ENCODE measurements at places on chromosomes 5 and 9. TPM values are rescaled to one million over a fixed set of nuclear protein-coding genes. Genes with fewer than 3 reads are reported as not detected.

The MAP1B gene
- polyA plus RNA-seq = 17.7 TPM

The GFI1B gene
- polyA plus RNA-seq = 1.0 TPM

The WNT8A gene
- polyA plus RNA-seq = 0.19 TPM

The DBH gene
- 1.6 TPM for polyA plus RNA-seq

The FAM120A gene
- 83.0 TPM for polyA plus RNA-seq

The PRUNE2 gene
- polyA plus RNA-seq = 10.9 TPM

The CCNI2 gene
- 3.8 TPM for polyA plus RNA-seq

The ESM1 gene
- polyA plus RNA-seq = 11.2 TPM

The NPR3 gene
- polyA plus RNA-seq = 31.2 TPM

The C9orf40 gene
- polyA plus RNA-seq = 5.5 TPM

The IL6ST gene
- polyA plus RNA-seq = 157 TPM

DNA sequence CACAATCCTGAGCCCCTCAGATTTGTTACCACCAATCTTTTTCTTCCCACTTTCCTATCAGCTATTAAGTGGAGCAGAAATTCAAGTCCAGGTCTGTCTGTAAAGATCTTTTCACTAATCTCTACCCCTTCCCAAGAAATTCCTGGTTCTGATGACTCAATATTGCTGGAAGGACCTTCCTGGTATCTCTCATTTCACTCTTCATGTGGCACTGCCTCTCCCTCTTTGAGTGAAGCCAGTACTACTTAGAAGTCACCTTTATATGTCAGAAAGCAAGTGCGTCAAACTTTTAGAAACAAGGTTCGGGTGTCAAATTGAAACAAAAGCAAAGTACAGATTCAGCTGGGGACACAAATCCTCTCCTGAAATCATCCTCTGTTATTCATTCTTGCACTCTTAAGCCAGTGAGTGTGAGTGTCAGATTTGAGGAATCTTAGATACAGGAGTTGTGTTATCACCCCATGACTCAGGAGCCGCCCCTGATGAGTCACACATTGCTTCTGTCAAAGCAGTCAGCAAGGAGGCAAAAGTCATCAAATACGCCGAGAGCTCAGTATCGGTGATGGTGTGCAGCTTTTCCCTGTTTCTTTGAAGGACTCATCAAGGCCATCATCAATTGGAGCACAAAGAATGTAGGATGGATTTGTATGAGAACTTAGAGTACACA is 313.0 kb downstream of the CETN3 start:
- DNase-seq = no peak

- DNase-seq = no peak
These were observed 265.9 kb upstream of the NR4A3 start for GRCh38 chr9:99555792-99556191.

DNA sequence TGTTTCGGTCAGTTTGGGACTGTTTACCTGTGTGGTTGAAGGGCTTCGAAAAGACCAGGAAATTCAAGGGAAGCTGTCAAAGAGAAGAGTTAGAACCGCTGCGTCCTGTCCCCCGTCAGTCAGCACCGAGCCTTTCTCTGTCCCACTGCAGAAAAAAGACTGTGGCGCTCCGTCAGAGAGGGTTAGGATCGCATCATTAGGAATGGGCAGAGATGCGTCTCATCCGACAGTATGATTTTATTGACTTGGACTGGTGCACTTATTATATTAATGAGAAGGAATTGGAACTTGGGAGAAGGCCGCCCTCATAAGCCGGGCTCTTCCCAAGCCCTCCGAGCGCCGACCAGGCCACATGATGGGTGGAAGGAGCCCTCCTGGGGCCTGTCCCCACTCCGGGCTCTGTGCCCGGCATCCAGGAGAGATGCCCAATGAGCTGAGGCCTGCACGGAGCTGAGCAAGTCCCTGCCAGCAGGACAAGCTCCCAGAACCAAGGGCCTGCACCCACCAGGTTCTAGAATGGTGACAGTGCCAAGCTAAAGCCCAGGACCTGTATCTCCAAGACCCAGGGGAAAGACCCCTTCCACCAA is 71.5 kb downstream of the NEK6 start:
- DNase-seq = no peak

GRCh38 chr5:159257629-159258283 is 5.3 kb upstream of the UBLCP1 start:
- no peak for DNase-seq

DNA sequence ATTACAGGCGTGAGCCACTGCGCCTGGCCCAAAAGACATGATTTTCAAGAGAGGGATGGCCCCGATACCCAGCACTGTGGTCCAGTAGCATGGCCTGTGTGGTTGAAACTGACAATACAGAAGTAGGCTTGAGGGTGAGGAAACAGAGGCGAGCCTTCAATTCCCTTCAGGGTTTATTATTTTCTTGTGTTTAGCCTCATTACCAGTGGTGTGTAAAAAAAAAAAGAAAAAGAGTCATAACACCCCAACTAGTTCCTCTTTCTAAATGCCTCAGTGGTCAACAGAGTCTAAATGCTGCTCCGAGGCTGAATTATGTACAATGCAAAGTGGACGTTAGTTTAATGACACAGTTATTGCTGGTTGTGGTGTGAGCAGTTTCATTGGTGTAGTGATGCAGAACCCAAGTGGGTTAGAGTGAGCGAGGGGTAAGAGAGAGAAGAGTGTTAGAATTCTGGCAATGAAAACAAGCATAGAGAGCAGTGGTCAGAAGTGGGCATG is 58.8 kb downstream of the SNX30 start:
- DNase-seq = no peak

- DNase-seq = no peak
These were observed 7.6 kb upstream of the KCNV2 start for GRCh38 chr9:2709645-2710101.

- no peak for DNase-seq
These were observed 100.4 kb upstream of the SEMA6A start for GRCh38 chr5:116674881-116675625.

GRCh38 chr9:111438541-111439235 is 45.5 kb downstream of the ECPAS start:
- no peak for DNase-seq

GRCh38 chr9:35960039-35960655 is 2.2 kb upstream of the OR2S2 start:
- no peak for DNase-seq

DNA sequence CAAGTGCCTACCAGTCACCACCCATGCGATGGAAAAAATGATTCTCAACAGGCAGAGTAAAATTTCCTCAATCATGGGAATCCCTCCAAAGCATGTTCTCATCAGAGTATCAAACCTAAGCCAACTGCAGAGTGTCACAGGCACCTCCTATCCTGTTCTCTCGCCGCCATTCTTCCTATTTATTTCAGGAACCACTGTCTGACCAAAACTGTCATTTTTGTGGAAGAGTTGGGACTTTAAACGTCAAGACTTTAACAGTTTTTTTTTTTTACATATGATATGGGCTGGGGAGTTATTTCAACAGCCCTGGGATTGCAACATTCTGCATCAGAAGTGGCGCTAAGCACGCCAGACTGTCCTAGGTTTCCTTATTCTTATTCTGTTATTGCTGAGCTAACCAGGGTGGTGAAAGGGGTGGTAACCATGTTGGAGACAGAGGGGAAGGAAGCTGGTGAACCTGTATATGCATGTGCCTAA is 29.5 kb downstream of the PFDN1 start:
- no peak for DNase-seq

DNA sequence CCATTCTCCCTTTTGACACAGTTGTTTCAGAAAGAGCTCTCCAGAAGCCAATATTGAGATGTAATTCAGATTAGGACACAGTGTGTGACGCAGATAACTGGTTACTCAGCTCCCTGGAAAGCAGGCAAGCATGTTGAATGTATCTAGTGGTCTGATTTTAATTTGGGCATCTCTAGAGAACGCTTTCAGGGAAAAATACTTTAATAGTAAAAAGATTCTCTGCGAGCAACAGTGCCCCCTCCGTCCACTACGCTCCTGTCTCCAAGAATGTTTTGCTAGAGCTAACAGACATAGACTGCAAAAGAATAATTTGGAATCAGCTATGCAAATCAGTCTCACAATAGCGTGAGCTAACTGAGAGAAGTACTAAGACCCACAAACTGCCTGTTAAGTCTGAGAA is 23.3 kb downstream of the CFAP90 start:
- DNase-seq = no peak

GRCh38 chr5:154755361-154756008 is at the start of gene LARP1:
LARP1 (plus strand) TSS chr5:154755377; CDS start chr5:154755758, 381 bp downstream.
- DNase-seq = peak; percentile 46

GRCh38 chr9:69622676-69623075 is 49.5 kb downstream of the APBA1 start:
- DNase-seq = no peak

DNA sequence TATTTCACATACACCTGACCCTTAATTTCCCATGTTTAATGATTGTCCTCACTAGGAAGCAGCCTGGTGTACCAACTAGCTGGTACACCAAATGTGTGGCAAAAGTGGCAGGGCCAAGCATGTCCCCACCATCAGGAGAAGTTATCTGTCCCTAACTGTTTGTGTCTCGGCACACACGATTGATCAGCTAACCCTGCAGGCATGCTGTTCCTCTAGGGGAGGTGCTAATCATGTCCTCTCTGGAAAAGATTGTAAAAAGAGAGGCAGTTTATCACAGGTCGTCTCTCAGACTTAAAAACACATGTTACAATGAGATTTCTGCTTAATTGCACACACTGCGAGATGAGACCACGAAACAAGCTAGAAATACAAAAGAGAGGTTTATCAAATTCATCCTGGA is 342.7 kb downstream of the DIRAS2 start:
- DNase-seq = no peak

- DNase-seq = no peak
These were observed 304.1 kb upstream of the PANK3 start for GRCh38 chr5:168883281-168883741.

DNA sequence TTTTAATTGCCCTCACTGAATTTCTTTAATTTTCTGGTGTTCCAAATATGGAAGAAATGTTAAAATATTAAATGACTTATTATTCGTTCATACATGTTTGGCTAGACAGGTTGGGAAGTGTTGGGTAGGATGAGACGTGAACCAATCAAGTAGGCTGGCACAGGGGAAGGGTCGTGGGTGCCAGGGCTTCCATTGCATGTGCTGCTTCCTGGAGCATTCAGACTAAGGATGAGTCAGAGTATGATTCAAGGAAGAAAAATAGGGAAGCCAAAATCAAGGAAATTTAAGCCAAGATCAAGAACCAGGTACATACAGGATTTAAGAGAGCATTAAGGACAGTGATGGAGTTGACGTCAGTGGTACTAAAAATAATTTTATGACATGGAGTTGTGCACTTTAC is 2068.0 kb downstream of the MAT2B start:
- DNase-seq = no peak

- DNase-seq = no peak
These were observed 65.6 kb downstream of the POU5F2 start for GRCh38 chr5:93675460-93676450.

- no peak for DNase-seq
These were observed 203.4 kb downstream of the MCTP1 start for GRCh38 chr5:95081500-95081960.

- DNase-seq = no peak
These were observed 120.5 kb upstream of the CDKN2B start for GRCh38 chr9:22129633-22130032.

- DNase-seq = peak; percentile 31
These were observed 974 bp downstream of the C9orf40 start for GRCh38 chr9:74951725-74952151.

- DNase-seq = no peak
These were observed 73.5 kb downstream of the BOD1 start for GRCh38 chr5:173542964-173543363.

DNA sequence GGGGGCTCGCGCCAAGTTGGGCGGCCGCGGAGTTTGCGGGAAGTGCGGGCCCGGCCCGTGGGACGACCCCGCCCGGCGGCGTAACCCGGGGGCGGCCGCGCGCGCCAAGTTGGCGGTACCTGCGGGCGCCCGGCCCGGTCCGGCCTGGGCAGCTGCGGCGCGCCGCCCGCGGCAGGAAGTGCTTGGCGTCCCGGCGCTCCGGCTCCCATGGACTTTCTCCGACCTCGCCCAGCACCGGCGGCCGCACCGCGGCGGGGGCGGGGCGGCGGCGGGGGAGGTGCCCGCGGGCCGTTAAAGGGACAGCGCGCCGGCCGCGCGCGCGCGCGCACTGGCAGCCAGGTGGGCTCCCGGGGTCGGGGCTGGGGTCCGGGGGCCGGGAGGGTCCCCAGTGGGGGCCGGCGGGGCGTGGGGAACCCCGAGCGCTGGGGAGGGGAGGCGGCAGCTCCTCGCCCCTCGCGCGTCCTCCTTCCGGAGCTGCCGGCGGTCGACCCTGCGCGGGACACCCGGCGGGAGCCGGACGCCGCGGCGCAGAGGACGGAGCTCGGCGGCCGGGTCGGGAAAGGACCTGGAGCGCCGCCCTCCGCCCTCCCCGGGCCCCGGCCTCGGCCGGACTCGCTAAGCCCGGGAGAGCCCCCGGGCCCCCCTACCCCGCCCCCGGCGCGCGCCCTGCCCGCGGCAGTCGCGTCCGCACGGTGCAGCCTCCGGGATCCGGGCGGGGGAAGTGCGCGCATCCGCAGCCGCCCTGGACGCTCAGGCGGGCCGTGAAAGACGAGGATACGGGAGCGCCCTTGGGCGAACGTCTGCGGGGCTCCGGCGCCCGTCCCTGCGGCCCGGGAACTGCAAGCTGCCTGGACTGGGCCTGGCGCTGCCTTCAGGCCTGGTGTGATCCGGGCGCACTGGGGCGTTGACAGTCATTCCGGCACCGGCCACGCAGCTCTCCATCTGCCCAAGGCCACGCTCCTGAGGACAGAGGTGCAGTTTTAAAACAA is at the start of gene NACC2:
Gene NACC2 (minus strand): TSS at position 220 of the 989 bp plus-strand sequence. CDS start 44,768 bp downstream, outside the sequence.
- DNase-seq = no peak

DNA sequence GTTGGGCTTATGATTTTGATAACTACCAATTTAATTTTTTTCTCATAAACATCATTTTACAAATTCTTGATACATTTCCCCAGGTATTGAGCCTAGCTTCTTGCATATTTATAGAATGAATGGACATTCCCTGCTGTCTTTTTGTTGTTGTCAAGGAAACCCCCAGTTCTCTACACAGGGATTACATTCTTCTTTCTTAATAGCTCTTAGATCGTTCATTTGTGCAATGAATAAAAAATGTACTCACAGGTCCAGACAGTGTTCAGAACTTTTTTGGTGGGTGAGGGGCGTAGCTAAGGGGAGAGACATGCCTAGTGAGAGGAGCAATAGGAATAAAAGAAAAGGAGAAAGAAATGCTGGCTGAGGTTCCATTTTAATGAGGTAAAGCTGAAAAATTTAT is 58.6 kb downstream of the VCAN start:
- DNase-seq = no peak

DNA sequence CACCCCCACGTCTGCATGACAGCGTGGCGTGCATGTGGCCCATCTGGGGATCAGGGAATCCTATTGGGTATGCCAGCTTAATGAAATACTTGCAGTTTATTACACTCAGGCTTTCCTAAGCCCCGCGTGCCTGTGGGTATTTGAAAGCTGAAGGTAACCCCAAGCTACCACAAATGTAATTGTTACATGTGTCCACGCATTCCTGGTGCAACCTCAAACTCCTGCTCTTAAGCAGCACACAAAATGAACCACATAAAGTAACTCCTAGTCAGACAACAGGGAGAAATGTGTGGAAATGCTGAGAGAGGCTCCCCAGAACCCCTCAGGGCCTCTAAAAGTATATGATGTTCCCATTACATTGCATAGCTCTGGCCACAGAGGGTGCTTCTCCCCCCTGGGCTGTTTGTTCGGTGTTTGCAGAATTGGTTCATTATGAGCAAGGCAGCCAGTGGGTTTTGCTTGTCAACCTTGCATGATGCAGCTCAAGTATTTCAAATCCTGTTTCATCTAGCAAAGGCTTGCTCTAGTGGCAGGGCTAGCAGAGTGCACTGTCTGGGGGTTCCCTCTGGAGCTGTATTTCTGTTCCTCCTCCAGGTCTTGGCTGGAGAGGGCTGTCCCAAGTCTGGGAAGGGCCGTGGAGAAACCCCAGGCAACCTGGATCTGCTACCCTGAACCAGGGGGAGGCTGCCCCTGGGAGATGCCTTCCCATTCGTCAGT is 1.8 kb upstream of the DCANP1 start:
- DNase-seq = no peak

GRCh38 chr9:125538092-125538473 is 168.9 kb downstream of the MAPKAP1 start:
- DNase-seq = no peak

Data from renal cortex interstitium (tissue), 15 donors.